Right lung (tissue), 10 donors: ENCODE measurements at places on chromosomes 5 and 9. TPM values are rescaled to one million over a fixed set of nuclear protein-coding genes. Genes with fewer than 3 reads are reported as not detected.

DNA sequence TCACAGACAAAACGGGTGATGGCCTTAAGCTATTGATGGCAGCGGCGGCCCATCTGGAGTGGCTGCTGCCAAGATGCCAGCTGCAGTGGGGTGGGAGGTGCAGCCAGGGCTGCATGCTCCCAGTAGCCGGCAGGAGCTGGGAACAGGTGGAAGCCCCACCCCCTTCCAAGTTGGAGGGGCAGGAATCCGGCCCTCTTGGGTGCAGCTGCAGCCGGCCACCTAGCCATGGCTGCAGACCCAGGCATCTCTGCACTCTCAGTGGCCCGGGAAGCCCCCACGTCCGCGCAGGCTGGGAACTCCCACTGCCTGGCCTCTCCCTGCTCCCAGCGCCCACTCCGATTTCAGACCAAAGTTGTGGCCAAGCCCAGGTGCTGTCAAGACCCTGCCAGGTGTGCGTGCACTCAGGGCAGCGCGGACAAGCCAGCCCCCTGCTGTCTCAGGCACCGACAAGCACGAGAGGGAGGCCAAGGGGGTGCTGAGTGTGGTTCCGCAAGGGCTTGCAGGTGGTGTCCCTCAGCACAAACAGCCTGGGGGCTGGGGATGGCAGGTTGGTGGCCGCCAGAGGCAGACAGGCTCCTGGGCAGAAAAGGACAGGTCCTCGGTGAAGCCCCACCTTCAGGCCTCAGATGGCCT lies 115.1 kb upstream of the TSLP start:
- DNase-seq = no peak

- no peak for DNase-seq
Measured at GRCh38 chr5:102832445-102832844, 77.3 kb downstream of the PAM start.

DNA sequence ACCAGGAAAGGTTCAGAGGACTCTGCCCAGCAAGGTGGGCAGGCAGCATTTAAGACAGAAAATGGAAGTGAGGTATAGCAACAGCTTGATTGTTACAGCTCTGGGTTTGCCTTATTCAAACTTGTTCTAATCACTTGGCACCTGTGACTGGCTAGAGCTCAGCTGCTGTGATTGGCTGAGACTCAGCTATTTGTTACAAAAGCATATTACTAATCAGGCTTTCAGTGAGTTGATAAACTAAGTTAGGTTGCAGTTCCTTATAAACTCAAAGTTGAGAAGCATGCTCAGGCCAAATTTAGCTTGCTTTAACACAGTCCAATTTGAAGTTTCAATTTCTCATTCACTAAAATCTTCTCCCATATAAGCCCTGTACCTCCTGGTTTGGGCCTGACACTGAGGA lies 56.3 kb downstream of the GDA start:
- DNase-seq = no peak

DNA sequence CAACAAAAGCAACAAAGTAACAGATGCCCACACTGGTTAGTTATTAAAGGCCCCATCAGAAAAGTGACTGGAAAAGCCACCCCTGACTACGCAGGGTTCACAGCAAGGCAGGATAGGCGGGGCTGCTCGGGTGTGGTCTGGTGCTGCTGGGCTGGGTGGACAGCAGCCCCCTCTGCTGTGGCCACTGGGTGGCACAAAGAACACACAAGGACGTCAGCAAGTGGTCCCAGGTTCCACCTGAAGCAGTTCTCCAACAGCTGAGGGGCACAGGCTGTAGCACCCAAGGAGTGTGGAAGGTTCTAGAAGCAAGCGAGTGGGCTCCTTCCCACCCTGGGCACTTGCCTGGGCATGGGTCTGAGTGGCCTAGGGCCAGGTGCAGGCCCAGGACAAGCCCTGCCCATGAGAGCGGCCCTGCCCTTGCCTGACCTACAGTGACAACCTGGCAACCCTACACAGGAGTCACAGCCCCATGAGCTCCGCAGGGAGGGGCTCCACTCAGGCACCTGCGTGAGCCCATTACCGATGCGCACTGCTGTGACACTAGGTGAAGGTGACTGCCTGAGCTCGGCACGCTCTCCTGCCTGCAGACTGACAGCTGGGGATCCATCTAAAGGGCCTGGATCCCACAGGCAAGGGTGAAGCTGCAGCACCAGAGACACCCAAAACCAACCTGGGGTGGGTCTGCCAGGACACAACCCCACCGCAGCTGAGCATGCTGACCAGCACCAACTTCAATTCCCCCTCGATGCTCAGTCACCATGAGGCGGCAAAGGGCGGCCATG lies 8.1 kb downstream of the BRD9 start:
- no peak for DNase-seq

- no peak for DNase-seq
Measured at GRCh38 chr5:174288439-174288838, 242.9 kb downstream of the NSG2 start.

DNA sequence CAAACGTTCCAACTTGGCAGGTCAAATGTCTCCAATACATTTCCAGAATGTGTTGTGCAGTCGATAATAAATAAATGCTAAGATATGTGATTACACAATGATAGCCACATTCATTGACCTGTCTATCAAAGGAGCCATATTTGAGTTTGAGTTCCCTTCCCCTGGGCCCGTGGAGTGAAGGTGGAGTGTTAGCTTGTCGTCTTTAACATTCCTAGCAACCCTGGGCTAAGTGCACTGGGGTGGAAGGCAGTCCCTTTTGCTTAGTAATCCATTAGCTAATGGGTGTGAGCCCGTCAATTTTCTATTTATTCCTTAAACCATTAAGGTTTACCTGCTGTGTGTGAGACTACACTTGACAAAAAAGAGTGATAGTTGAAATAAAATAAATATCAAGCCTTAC lies 415.2 kb downstream of the EBF1 start:
- no peak for DNase-seq

Gene ZDHHC11
- 27.2 TPM for polyA plus RNA-seq

Gene LCN9
- not detected for polyA plus RNA-seq
